ENCODE measurements at places on chromosomes 2 and 18.

DNA sequence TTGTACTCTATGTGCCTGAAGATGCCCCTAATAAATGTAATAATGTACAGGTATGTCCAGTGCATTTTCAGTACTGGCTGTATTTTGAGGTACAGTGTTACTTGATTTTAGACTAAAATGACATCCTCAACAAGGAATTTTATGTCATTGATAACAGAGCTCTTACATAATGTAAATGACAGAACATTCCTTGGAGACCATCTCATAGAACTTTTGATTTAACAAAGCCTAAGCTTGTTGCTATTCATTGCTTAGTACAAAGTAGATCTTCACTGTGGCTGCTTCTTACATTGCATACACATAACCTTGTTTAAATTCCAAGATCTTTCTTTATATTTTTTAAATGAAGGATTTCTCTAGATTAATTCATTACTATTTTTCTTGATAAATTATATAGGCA is 24.1 kb downstream of the DYNC1I2 start:
- no peak for DNase-seq

GRCh38 chr2:44392338-44392943 is 30.7 kb downstream of the CAMKMT start:
- peak; percentile 0 for DNase-seq

DNA sequence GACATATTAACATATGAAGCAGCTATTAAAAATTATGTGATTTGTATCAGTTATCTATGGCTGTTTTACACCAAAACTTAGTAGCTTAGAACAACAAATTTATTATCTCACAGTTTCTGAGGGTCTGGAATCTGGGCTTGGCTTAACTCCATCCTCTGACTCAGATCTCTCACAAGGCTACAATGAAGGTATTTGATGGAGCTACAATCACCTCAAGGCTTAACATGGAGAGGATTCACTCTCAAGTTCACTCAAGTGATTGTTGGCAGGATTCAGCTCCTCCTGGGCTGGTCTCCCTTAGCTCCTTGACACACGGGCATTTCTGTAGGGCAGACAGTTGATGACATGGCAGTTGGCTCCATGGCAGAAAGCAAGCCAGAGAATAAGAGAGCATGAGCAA is 133.0 kb upstream of the SLC14A2 start:
- DNase-seq, result no peak

DNA sequence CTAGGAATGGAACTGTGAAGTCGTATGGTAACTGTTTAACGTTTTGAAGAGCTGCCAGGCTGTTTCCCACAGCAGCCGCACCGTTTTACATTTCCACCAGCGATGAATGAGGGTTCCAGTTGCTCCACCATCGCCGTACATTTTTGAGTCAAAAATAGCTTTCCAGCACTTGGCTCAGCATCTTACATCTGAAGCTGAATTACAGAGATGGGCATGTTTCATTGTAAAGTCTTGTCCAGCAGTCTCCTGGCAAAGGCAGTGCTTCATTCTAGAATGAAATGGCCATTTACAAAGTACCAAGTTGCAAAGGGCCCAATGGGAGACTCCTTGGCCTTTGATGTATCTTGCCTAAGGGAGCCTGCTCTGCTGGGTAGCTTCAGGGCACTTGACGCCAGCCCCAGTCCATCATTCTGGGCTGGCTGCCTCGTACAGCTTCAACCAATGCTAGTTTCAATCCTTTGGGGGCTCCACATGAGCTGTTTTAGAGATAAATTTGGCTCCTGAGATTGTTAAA is 45.1 kb downstream of the ATIC start:
- no peak for DNase-seq

- no peak for DNase-seq
Measured at GRCh38 chr2:35857498-35857897, 498.1 kb upstream of the CRIM1 start.

DNA sequence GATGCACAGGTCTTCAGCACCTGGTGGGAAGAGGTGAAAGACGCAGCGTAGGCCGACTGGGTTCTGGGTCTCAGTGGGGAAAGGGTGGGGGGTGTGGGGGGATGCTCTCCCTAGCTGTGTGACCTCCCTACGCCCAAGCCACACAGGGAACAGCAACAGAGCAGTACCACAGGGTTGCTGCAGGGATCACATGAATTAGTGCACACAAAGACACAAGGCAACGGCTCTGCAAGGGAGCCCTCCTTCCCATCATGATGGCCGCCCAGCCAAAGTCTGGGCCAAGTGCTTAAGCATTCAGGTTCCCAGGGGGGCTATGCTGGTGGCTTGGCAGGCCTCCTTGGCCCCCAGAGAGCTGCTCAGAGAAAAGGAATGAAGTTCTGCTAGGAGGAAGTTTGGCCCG is 28.2 kb upstream of the GBX2 start:
- DNase-seq, result no peak

DNA sequence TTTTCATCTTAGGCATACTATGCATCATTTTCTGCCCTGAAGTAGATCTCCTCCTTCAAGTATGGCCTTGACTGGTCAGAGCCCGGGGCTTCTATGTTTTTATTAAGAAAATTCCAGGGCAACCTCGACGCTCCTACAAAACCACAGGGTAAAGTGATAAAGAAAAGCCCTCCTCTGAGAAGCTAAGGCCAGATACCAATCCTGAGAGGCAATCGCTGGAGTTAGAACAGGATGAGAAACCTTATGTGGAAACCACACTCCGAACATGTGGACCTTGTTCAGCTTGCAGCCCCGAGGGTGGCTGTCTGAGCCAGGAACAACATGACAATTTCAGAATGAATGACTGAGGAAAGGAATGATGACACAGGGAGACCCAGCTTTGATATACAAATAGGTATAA is 35.6 kb downstream of the RMC1 start:
- no peak for DNase-seq

DNA sequence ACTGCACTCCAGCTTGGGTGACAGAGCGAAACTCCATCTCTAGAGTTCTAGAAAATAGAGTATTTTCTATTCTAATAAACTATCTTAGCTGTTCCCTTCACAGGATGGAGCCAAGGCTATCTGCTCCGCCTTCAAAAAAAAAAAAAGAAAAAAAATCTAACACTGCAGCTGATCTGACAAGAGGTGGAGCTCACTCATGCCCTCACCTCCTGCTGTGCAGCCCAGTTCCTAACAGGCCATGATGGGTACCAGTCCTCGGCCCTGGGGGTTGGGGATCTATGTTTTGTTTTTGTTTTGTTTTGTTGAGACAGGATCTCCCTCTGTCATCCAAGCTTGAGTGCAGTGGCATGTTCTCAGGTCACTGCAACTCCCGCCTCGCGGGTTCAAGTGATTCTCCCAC is 3.0 kb downstream of the WDSUB1 start:
- no peak for DNase-seq

DNA sequence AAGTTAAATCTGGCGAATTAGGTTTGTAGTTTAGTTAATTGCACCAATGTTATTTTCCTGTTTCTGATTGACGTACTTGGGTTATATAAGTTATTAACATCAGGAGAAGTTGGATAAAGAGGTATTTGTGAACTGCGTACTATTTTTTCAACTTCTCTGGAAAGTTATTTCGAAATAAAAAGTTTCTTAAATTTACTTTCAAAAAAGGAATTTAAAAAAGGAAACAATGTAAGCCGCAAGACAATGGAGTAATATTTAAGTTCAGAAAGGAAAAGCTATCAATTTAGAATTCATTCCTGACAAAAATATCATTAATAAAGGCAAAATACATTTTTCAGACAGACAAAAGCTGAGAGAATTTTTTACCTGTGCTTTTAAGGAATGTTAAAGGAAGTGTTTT is 47.7 kb downstream of the RAB10 start:
- DNase-seq, result no peak

DNA sequence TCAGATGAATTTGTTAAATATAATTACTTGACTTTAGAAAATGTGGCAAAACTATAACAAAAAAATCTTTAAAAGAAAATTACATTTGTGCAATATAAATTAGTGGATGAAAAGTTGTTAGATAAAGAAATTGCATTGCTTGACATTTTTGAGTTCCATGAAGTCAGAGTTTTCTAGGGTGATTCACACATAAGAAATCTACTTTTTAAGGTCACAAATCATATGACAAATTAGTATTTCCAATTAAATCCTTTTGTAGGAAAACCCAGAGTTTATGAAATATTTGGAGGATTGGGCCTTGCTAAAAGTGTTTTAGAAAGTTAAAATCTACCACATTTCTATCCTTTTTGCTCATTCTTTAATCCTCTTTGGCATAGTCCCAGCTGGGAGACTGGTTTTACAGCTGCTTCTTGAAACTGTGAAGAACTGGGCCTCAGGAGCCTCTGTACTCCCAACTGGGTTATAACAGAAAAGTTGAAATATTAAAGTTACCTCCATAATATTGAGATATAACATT is 289.2 kb downstream of the LRRTM4 start:
- DNase-seq, result no peak

- no peak for DNase-seq
Measured at GRCh38 chr2:166568409-166568808, 74.4 kb upstream of the SCN7A start.

GRCh38 chr18:4040391-4041092 is 414.6 kb downstream of the DLGAP1 start:
- DNase-seq, result no peak

DNA sequence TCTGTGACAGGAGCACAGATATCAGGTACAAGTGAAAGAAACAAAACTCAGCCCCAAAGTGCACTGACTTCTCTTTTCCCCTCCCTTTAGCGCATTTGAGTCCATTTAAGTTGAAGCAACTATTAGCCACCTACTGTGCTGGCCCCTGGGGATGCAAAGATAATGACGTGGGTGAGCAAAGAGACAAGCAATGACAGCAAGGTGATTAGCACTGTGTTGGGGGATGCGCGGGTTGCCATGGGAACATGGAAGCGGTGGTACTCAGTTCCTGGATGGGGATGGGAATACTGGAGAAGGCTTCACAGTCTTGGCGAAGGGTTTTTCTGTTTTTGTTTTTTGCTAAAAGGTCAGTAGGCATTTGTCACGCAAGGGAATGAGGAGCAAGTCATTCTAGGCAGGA is 205.8 kb downstream of the LDLRAD4 start:
- DNase-seq, result no peak

DNA sequence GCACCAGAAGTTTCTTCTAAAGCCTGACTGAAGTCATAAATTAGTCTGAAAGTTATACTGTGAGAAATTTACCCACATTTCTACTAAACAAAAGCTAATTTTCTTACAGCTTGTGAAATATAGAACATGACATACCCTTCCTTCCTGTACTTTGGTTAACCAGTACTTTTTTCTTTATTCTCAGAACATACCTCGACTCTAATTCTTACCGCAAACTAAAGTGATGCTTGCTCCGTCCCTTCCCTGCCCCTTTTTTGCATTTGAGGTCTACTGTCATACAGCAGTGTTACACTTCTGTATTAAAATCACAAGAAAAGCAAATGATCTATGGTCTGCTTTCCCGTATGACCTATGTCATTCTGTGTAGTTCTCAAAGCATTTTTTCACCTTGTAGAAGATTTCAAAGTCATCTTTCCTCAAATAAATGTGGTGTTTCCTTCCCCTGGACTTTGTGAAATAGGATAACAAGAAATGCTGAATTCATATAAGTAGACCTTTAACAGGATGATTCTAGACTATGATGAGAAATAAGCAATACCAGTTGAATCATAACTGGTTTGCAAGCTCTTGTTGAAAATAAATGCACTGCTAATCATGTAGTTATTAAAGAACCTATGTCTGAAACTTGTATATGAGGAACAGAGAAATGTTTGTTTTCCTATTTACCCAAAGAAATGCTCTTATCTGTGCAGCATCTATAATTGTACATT is 30.4 kb downstream of the CYTIP start:
- peak; percentile 20 for DNase-seq
